ENCODE measurements at places on chromosomes 1 and 21.

DNA sequence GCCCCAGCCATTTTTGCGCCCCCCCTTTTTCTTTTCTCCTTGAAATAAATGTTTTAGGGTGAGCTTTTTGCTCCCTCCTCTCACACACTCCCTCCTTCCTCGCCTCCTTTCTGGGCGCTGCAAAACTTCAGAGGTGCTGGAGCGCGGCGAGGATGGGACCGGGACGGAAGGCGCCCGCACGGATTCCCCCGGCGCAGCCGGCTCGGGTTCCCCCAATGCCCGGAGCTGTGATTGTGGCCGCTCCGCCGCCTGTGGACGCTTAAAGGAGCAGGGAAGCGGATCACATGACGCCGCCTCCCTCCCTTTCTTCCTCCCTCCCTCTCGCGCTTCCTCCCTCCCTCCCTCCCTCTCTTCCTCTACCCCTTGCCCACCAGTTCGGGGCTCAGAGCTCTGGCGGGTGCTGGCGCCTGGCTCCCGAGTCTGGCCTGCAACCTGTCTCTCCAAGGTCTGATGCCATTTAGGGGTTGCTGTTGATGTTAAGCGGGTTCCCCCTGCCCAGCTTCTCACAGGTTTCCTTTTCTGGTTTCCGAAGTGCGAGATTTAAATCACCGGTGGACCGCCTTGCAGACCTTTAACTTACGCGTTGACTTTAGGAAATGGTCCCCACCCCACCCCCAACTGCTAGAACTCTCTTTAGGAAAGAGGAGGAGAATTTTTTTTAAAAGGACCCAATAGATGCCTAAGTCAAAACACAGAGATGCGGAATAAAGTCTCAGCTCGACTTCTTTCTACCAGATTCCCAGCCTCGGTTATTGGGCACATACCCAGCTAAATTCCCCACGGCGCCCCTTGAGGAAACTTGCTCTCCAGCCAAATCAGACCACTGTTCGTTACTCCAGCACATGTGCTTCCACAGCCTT, at the start of gene WLS:
TSS of gene WLS (minus strand) at position 235 of the 860 bp plus-strand sequence. CDS start at position 11, 224 bp downstream.
- DNase-seq, result peak; percentile 37

GRCh38 chr1:197471248-197471985, 203.4 kb downstream of the CRB1 start:
- DNase-seq, result no peak

- DNase-seq, result no peak
Observed at GRCh38 chr1:233485809-233486398, 128.0 kb upstream of the KCNK1 start.

- DNase-seq, result peak; percentile 66
Observed at GRCh38 chr1:204544321-204544720, 28.1 kb downstream of the MDM4 start.

DNA sequence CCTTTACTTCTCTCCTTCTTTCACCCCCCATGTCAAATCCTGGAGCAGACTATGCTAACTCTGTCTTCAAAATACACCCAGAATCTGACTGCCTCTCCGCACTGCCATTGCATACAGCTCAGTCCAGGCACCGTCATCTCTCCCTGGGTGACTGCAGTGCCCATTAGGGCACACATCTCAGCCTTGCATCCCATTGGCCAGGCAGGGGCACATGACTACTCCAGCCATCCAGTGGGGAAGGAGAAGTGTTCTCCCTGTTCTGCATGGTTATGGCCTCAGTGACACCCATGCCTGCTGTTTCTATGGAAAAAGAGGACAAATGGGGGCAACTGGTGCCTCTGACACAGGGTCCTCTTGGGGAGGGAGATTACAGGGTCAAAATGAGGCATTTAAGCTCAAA, 270.5 kb downstream of the MATN1 start:
- DNase-seq, result no peak

DNA sequence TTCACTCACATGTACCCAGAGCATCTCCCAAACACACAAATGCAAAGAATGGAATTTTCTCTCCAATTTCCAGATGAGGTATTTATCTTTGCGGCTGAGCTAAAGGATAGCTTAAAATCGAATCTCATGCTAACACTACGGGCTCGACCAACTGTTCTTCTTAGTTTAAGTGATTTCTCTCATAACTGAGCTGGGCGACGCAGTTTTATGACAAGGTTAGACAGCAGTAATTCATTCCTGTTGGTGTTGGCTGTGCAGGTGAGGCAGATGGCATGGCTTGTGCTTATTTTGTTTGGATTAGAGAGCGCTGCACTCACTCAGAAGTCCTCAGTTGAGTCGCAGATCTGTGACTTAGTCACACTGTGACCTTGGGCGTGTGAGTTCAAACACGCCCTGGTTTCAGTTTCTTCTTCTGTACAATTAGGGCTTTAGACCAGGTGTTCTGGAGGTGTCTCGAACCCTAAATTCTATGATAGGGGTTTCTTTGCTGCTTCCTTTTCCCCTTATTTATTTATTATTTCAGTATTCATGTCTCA, 41.5 kb upstream of the MRPS6 start:
- no peak for DNase-seq

DNA sequence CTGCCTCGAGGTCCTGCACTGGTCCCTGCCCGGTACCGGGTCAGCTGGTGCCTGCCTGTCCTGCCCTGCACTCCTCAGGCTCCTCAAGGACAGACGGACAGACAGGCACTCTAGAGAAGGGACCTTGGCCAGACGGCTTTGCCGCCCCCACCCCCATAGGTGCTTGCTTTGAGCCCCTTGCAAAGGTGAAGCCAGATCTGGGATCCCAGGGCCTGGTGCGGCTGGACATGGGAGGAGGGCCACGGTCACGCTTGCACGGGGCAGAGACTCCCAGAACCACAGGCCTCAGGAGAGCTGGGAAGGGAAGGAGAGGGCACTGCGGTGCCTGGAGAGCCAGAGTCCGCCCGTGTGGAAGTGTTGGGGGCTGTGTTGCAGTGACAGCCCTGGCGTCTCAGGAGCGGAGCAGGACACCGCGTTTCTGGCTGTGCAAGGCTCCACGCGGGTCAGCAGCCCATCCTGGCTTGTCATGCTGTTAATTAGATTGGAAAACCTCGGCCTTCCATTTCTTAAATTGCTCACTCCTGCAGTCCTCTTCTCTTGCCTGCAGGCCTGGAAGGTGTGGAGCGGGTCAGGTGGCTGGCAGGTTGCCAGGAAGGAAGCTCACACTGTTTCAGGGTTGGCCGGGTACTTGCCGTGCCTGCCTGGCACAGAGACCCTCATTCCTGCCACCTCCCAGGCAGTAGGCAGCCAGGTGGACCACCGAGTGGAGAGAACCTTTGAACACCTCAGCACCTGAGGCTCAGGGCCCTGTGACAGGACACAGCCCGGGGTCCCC, 16.3 kb downstream of the COL18A1 start:
- no peak for DNase-seq

DNA sequence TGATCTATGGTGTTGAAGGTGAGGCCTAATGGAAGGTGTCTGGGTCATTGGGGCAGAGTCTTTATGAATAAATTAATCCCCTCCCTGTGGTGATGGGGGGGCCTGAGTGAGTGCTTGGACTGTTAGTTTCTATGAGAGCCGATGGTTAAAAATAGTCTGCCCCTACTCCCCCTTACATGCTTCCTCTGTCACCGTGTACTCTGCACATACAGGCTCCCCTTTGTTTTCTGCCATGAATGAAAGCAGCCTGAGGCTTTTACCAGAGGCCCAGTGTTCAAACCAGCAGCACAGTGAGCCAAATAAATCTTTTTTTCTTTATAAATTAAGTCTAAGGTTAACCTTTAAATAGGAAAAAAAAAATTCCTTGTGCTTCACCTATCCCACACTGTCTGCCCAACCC, 657.0 kb downstream of the AMY1C start:
- DNase-seq, result no peak

DNA sequence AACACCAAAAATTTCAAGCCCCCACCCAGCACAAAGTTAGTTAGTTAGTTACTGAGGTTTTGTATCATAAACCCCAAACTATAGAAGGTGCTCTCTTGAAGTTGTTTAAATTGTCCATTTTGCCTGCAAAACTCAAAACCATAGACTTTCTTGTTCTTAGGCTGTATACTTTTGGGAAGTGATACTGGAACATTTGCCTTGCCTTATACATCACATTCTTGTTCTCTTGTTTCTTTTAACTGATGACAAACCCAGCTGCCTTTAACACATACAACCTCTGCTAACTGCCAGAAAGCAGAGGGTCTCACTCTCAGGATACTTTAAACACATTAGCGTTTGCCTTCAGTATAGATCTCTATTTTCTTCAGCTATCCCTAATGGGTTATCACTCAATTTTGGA, 570.5 kb downstream of the MRPL39 start:
- no peak for DNase-seq

GRCh38 chr1:8133657-8134430, 107.7 kb upstream of the ERRFI1 start:
- DNase-seq, result peak; percentile 81

DNA sequence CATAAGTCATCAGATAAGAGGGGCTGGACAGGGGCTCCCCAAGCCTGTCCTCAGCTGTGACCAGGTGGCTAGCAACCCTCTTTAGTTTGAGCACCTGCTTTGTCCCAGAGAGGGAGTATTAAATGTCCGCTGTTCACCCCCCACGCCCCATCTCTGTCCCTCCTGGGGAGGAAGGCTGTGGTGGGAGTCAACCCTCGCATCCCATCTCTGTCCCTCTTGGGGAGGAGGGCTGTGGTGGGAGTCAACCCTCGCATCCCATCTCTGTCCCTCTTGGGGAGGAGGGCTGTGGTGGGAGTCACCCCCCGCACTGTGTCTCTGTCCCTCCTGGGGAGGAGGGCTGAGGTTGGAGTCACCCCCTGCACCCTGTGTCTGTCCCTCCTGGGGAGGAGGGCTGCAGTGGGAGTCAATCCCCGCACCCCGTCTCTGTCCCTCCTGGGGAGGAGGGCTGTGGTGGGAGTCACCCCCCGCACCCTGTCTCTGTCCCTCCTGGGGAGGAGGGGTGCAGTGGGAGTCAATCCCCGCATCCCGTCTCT, 72.6 kb upstream of the ABCG1 start:
- DNase-seq, result no peak

DNA sequence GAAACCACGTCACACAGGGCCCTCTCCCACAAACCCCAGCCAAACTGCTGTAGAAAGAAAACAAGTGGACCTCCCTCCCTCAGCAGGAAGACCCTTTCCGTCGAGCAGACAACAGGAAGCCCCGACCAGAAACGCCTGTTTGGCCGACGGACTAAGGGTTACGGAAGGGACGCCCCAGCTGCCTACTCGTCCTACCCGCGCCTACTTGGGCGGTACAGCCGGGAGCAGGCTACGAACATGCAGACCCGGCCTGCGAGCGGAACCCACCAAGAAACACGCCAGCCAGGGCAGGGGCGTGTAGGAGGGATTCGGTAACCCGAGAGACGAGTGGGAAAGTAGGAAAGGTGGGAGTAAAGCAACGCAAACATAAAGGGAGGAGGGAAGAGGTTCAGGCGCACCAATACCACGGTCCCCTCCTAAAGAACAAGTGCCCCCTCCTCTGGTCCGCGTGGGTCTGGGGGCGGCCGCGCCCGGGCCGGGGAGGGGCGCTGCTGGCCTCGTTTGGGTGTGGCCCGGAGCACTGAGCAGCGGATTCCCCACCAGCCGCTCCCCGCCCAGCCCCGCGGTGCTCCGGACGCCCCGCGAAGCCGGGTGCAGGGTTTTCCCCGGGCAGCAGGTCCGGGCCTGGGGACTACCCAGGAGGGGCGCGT, 450 bp downstream of the S100A10 start:
- DNase-seq, result no peak

DNA sequence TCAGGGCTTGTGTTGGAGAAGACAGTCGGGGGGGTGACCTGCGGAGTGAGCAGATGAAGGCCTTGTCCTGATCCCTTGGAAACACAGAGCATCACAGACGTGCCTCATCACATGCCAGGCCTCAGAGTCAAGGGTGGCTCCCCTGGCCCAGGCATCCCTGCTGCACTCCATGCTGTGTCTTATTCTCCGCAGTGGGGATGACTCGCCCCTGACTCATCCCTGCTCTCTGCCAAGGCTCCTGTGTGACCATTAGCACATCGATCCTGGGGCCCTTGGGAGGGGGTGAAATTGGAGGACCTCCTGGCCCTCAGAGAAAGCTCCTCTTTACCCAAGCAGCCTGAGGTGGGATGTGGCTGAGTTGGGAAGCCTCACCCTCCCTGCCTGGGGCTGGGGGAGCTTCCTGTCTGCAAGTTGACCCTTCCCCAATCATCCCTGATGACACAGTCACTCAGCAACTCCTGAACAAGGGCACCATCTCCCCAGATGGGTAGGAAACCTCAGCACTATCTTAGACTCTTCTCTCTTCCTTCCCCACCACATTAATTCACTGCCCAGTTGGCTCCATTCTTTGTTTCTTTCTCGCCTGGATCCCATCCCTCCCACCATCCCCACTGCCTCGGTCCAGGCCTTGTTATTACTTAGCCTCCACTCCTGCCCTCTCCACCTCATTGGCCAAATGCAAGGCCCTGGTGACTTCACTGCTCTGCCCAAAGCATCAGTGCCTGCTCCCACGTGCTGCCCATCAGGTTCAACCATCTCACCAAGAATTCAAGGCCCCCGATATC, 74.6 kb downstream of the CAMK2N1 start:
- peak; percentile 75 for DNase-seq

GRCh38 chr1:205777994-205778393, 2.7 kb upstream of the RAB29 start:
- no peak for DNase-seq

DNA sequence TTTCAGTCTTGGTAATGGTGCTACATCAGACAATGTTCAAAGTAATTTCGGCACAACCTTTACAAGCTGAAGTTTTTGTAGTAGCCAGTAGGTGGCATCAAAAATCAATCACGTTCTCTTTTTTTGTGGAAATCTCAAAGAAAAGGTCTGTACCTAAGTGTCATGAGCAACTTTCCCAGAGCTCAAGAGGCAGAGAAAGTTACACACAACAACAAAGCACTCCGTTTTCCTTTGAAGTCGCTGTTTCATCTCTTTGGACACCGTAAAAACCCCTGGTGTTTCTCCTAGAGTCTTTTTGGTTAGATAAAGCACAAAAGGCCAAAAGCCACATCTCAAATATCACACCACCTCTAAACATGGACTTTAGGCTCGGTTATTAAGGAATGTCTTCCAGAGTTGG, 131.6 kb downstream of the LHX8 start:
- peak; percentile 45 for DNase-seq

DNA sequence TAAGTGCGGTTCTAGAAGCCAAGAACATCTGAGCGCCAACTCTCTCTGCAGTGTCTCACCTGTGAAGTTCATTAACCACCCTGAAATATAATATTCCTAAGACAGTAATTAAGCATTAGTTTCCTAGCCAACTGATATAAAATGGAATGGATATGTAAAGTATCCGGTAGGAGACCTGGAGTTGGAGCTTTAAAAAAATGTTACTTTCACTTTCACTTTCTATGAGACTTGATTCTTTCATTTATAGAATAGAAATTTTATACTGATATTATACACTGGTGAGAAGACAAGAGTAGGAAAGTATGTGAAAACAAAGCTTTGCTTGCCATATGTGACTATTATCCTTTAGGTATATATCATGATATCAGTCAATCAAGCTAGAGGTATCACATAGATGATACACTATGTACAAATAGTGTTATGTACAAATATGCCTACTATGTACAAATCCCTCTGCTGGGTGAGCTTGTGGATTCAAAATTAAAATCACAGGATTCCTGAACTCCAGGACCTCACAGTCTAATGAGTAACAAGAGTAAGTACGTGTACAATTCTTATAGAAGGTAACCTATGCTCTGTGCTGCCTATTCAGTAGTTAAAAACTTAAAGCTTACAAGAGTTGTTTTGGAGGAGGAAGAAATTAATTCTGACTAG, 934.2 kb downstream of the TTLL7 start:
- no peak for DNase-seq

GRCh38 chr1:182639330-182639729, 35.1 kb upstream of the RGS16 start:
- DNase-seq, result no peak
